Fibroblast of skin of left biceps (primary cell): ENCODE measurements at places on chromosomes 2 and 18.

GRCh38 chr2:164773635-164774034 is 68.0 kb downstream of the COBLL1 start:
- no peak for DNase-seq

DNA sequence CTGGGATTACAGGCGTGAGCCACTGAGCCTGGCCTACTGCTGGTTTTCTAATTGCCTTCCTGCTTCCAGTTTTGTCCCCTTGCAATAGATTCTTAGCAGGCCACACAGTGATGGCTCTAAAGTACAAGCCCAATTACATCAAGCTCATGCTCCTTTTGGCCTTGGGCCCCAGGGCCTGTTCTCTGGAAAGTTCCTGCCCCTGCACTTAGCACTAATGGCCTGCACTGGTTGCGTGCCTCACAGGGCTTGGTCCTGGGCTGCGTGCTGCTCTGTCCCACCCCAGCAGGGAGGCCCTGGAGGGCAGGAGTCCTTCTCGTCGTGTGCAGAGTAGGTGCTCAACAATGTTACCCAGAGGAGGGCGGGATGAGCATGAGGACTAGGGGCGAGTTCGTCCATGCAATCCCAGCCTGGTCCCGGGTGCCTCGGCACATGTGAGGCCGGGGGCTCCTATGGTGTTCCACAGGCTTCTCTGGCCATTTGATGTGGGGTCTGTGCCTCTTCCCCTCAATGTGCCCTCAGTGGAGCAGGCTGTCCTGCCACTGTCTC is 51.7 kb downstream of the PDCL3 start:
- DNase-seq, result no peak

DNA sequence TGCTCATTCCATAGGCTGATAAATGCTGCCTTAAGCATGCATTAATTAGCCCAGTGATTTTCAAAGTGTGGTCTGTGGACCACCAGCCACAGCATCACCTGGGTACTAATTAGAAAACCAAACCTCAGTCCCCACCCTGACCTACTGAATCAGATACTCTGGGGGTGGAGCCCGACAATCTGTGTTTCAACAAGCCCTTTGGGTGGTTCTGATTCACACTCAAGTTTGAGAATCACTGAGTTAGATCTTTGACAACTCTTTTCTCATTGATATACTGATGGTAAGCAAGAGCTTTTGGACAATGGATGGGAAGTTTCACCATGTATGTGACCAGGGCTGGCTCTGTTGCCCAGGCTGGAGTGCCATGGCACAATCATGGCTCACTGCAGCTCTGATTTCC is 95.9 kb downstream of the ZCCHC2 start:
- no peak for DNase-seq

DNA sequence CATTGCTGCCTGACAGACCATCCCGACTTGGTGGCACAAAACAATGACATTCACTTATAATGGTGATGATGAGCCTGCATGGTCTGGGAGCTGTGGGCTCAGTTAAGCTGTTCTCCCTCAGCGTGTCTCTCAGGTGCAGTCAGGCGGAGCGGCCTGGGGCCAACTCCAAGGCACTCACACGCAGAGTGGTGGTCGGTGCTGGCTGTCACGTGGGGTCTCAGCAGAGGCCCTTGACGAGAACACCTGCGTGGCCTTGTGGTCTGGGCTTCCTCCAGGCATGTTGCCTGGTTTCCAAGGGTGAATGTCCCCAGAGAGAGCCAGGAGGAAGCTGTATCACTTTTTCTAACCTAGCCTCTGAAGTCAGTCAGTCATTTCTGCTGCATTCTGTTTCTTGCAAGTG is 29.8 kb downstream of the ARMC9 start:
- no peak for DNase-seq

GRCh38 chr2:179081954-179082353 is 32.0 kb upstream of the CCDC141 start:
- no peak for DNase-seq

DNA sequence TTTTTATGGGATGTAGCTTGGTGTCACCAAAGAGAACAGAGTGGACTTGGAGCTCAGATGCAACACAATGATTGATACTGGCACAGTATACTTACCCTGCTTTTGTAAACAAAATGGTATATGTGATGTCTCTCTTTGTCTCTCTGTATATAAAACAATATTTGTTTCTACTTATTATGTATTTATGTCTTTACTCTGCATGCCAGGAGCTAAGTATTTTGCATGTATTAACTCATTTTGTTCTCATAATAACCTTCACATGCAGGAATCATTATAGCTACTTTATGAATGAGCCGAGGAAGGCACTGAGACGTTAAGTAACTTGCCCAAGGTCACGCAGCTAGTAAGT is 27.9 kb upstream of the CASP8 start:
- no peak for DNase-seq

GRCh38 chr2:34723683-34724082 is 1124.6 kb upstream of the FAM98A start:
- DNase-seq, result no peak

- no peak for DNase-seq
Observed at GRCh38 chr2:60976875-60977561, 40.5 kb upstream of the PEX13 start.

DNA sequence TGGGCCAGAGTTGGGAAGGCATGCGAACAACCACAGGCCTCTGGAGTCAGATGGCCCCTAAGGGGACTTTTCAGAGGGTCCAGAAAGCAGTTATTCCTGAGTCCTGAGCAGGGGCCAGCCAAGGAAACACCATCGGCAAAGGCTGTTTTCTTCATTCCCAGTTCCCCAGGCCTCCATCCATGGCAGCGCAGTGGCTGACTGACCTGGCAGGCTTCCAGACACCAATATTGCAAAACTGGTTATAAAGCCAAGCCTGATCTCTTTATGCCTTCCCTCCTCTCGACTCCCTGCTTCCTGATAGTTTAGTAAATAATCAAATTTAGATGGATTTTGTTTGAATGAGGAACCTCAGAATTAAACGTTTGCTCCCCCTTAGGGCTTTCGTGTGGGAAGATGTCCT is 133.4 kb upstream of the ITGA6 start:
- peak; percentile 24 for DNase-seq

DNA sequence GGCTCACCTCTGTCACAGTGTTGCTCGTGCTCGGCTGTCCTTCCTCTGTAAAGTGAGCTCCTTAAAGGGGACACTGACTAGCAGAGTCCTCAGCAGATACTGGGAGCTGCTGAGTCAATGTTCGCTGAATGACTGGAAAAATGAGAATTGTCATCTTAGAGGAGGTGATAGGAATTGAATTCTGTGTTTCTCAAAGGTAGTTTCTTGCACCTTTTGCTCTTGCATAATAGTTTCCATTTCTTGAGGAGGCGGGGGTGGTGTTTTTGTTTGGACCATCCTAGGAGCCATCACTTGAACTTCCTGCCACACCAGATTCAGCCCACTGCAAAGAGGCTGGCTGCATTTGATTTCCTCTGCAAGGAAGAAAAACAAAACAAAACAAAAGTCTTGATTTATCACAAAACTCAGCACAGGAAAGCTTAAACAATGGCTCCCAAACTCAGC is 11.4 kb upstream of the RFX8 start:
- no peak for DNase-seq

DNA sequence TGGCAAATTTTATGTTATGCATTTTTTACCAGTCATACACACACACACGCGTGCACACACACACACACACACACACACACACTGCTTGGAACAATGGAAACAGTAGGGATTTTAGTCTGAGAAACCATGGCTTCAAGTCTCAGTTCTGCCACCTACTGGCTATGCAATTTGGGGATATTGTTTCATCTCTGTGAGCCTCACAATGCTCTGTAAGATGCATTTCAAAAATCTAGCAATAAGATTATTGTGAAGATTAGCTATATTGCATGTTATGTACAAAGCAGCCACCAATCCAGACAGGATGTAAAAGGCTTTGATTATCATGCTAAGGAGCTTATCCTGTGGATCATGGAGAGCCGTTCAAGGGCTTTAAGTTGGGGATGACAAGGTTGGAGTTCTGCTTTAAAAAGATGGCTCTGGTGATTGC is 401.4 kb downstream of the NBAS start:
- DNase-seq, result peak; percentile 34

DNA sequence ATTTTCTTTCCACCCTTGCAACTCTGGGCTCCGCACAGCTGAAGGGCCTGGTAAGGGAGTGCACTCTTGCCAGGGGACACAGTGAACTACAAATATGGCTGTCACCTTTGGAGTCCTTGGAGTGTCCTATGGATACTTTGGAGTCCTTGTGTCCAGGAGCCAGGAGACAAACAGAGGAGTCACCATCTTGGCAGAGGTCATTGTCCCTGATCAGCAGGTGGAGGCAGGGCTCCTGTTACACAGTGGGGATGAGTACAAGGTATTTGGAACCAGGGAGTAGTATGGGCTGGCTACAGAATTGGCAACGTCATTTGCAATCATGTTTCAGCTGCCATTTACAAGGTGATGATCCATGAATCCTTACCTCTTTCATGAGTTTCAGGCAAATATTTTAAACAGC is 132.5 kb downstream of the FAM161A start:
- no peak for DNase-seq

DNA sequence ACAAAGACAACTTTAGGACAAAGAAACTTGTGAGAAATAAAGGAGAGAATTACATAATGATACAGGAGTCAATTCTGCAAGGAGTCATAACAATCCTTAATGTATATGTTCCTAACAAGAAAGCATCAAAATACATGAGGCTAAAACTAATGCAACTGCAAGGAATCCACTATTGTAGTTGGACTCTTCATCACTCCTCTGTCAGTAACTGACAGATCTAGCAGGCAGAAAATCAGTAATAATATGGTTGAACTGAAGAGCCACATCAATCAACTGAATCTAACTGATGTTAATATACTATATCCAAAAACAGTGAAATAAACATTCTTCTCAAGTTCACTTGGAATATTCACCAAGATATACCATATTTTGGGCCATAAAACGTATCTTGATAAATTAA is 1806.4 kb upstream of the CELF4 start:
- DNase-seq, result no peak

DNA sequence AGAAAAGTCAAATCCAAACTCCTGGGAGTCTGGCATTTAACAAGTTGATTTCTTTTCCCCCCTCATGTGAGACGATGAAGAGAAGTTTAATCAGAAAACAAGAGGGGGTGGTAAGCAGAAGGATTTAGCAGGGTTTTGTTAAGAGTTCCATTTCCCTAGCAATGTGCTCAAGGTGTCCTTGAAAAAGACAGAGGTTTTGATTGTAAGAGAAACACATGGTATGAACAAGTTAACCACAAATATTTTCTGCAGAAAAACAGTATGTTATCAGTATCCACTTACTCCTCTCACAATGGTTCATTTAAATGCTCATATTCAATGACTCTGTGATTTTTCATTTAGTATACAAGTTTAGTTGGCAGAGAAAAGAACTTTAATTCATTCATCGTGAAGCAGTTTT is 26.8 kb downstream of the LAMA1 start:
- no peak for DNase-seq

- no peak for DNase-seq
Observed at GRCh38 chr2:203849010-203849409, 18.6 kb upstream of the CTLA4 start.

GRCh38 chr2:133063775-133064174 is 393.8 kb upstream of the LYPD1 start:
- DNase-seq, result peak; percentile 4

GRCh38 chr18:58541789-58542425 is 87.0 kb downstream of the ALPK2 start:
- peak; percentile 91 for DNase-seq

- no peak for DNase-seq
Observed at GRCh38 chr2:200689115-200689514, 103.3 kb downstream of the AOX1 start.

GRCh38 chr2:134718023-134718816 is 580 bp downstream of the TMEM163 start:
- no peak for DNase-seq

DNA sequence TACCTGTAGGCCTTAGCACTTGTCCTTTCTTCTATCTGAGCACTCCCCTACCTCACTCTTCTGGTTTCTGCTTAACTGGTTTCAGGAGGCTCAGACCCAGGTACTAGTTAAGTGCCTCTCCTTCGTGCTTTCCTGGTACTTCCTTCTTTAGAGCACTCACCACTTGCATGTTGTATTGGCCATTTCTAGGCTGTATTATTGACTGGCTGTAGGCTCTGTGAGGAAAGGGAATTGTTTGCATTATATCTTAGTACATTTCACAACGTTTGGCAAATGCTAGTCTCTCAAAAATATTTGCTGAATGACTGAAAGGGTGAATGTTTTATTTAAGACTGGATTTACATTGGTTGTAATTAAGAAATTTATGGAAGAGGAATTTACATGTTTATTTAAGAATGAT is 36.0 kb upstream of the SCN1A start:
- DNase-seq, result no peak

GRCh38 chr2:234308813-234309195 is 188.1 kb downstream of the ARL4C start:
- no peak for DNase-seq

DNA sequence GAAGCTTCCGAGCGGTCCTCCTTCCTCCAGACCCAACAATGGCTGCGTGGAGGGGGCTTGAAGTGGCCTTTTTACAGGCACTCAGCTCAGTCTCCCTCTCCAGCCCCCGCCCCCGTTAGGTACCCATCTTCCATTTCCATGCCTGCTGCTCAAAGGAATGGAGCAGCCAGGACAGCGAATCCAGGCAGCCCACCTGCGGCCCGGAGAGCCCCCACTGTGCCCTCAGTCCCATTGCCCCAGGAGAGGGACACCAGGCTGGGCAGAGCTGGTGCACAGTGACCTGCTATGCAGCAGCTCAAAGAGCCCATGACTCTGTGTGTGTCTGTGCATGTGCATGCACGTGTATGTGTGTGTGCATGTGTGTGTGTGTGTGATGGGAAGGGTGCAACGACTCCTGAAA is 10.6 kb upstream of the POMC start:
- no peak for DNase-seq

DNA sequence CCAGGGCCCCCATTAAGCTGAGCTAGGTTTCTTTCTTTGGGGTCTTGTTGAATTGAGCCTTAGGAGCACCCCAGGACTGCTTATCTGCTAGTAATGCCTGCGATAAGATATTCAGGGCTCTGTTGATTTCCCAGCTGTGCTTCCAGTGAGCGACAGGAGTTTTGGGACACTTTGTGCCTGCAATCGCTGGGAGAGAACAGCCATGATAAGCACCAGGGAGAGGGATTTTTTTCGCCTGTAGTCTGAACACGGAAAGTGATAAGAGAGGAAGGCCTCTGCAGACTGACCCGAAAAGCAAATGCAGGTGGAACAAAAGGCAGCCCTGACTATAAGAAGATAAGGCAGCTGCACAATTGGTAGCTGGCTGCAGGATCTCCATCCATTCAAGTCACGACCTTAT is 244.3 kb downstream of the CNTNAP5 start:
- no peak for DNase-seq

GRCh38 chr2:11146076-11146475 is 9.2 kb upstream of the SLC66A3 start:
- DNase-seq, result no peak

GRCh38 chr2:145421841-145422240 is 901.9 kb upstream of the ZEB2 start:
- DNase-seq, result no peak

- DNase-seq, result no peak
Observed at GRCh38 chr18:13558124-13558523, 168.2 kb downstream of the FAM210A start.
